Psoas muscle (tissue), 8 donors: ENCODE measurements at places on chromosomes 6 and 20. TPM values are rescaled to one million over a fixed set of nuclear protein-coding genes. Genes with fewer than 3 reads are reported as not detected.

DNA sequence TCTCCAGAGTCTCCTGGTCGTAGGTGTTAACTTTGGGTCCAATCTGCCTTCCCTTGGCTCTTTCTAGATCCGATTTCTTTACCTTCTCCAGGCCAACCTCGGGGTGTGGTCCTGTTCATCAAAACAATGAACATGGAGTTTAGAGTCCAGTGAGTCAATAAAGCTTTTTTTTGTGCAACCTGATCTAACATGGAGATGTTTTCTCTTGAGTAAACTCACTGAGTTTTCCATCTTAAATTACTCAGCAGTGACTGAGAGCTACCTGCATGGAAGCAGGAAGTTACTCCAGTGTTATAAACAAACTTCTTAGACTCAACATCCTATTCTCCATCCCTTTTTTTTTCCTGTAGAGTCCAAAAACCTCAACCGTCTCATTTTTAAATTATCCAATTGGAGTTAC lies 14.9 kb upstream of the SLC22A1 start:
- H3K4me3 ChIP-seq: no peak overlapping the region
- H3K4me1 ChIP-seq: no peaks in the 10 kb centered on the region
- H3K27me3 ChIP-seq: no peaks in the 10 kb centered on the region
- H3K27ac ChIP-seq: no peak overlapping the region
- H3K36me3 ChIP-seq: peaks cover 89% of the 10 kb centered on the region

- no peak for DNase-seq
- peaks cover 91% of the 10 kb centered on the region for H3K36me3 ChIP-seq
- no peak overlapping the region for H3K4me3 ChIP-seq
- no peaks in the 10 kb centered on the region for H3K27me3 ChIP-seq
- peaks cover 44% of the 10 kb centered on the region for H3K4me1 ChIP-seq
- no peak overlapping the region for H3K27ac ChIP-seq
Observed at GRCh38 chr20:440636-441035, 21.7 kb downstream of the TBC1D20 start.

DNA sequence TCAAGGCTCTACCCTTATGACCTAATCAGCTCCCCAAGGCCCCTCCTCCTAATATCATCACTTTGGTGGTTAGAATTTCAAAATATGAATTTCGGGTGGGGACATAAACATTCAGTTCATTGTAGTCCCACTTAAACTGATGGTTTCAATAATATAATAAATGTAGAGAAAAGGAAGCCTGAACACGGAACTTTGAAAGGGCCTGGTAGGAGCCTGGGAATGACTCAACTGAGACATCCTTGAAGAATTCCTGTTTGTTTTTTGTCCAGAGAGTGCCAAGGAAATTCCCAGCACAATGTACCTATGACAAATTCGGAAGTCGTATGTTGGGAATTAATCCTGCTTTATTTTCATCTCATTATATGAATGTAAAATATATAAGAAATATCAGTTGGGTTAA lies 457.9 kb downstream of the PLCB1 start:
- no peaks in the 10 kb centered on the region for H3K27me3 ChIP-seq
- no peak overlapping the region for H3K4me3 ChIP-seq

DNA sequence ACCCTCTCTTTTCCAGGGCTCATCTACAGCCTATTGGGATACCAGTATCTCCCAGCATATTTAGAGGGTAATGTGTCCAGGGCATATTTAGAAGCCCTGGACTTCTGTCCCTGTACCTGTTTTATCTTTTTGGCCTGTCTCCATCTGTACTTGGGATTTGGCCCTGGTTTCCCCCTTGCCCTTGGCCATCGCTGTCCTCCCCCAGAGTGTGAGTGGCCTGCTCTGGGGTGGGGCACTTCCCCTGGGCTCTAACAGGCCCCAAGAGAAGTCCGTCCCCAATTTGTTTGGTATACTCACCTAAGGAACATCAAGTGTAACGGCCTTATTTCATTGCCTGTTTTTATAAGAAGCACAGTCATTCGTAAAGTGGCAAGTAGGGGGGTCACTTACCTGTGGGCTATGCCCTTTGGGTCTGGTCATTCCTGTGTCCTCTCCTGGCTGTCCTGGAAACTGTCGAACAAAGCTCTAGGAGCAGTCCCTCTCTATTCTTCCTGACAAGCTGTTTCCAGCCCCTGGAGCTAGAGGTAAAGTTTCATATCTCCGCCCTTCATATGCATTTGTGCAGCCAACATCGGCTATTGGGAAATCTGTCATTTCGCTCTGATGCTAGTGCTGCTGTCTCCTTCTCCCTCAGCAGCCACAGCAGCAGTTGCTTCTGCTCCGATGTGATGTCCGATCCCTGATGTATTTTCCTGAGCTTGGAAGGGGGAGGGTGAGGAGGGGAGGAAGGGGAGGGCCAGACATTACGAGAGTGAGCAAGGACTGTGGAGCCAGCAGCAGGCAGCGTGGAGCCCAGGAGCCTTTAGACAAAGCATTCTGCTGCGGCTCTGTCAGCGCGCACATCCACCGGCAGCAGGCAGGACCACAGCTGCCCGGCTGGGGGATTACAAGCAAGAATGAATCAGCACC lies 83.4 kb downstream of the TCP11 start:
- peaks cover 5% of the 10 kb centered on the region for H3K36me3 ChIP-seq
- H3K4me3 ChIP-seq: no peak overlapping the region
- H3K27ac ChIP-seq: no peak overlapping the region
- peaks cover 5% of the 10 kb centered on the region for H3K4me1 ChIP-seq
- H3K27me3 ChIP-seq: no peaks in the 10 kb centered on the region

Gene TMEM217
- 0.47 TPM for total RNA-seq

DNA sequence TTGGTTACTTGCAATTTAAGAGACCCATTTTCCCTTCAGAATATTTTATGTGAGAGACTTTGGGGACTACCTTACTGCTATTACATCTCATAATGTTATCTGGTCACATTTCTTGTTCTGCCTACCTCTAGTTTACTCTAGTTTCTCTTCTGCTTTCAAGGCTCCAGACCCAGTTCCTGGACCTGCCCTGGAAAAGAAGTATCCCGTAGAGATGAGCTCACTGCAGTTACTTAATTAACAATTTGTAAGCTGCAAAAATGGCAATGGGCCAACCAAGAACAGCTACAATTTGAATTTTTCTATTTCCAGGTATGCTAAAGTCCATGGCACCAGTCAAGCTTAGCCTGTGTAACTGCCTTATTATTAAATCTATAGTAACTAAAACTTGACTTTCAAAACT lies 25.0 kb downstream of the TAB2 start:
- peaks cover 41% of the 10 kb centered on the region for H3K4me1 ChIP-seq
- H3K27me3 ChIP-seq: no peaks in the 10 kb centered on the region
- no peak overlapping the region for H3K4me3 ChIP-seq
- H3K36me3 ChIP-seq: no peaks in the 10 kb centered on the region
- H3K27ac ChIP-seq: no peak overlapping the region

DNA sequence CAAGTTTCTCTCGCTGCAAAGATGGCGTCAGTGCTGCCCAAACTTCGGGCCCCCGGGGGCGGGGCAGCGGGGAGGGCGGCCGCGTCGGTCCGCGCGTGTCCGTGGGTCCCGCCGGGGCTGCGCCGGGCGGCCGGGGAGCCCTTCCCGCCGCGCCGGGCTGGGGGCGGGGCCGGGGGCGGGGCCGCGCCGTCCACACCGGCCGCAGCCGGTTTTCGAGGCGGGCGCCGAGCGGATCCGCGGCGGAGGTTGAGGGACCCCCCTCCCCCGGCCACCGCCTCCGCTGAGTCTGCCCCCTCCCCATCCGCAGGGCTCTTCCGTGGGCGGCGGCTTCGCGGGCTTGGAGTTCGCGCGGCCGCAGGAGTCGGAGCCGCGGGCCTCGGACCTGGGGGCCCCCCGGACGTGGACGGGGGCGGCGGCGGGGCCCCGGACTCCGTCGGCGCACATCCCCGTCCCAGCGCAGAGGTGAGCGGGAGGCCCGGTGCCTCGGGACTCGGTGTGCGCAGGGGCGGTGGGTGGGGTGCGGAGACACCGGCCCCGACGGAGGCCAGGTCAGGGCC lies 572 bp downstream of the SLC2A4RG start:
- peaks cover 15% of the 10 kb centered on the region for H3K4me1 ChIP-seq
- H3K27me3 ChIP-seq: no peaks in the 10 kb centered on the region
- peak; percentile 80 for DNase-seq

Gene PPP1R3G
- total RNA-seq: 0.41 TPM

DNA sequence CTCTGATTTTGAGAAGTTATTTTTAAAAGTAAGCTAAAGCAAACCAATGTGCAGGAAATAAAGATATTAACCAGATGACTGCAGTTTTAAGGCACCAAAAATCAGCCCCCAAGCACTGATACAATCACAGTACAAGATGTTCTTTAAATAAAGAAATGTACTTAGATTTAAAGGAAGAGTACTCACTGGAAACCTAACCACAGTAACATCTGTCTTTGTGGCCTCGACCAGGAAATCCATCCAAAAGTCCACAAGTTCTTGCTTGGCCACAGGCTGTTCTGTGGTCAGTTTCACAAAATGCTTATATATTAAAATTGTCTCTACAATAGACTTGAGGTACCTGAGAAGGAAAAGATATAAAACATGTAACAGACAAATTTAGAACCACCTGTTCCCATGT lies 105.9 kb upstream of the MAP7 start:
- H3K27ac ChIP-seq: no peak overlapping the region
- no peaks in the 10 kb centered on the region for H3K36me3 ChIP-seq
- H3K27me3 ChIP-seq: no peaks in the 10 kb centered on the region
- H3K4me1 ChIP-seq: no peaks in the 10 kb centered on the region
- DNase-seq: no peak
- no peak overlapping the region for H3K4me3 ChIP-seq

DNA sequence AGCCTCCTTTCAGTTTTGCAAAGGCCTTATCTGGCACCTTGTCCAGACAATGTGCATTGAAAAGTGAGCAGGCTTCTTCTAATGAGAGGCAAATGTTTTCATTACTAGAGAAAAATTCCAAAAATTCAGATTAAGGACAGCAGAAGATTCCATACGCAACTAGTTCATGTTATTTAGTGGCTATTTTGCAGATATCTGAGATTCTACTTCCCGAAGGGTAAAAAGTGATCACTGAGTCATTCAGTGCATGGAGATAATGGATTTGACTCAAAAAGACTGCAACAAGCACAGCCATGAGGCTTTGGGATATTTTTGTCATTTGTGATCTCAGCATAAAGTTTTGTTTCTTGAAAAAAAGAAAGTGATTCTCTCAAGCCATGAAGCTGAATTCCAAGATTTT lies 29.9 kb downstream of the METTL24 start:
- no peak for DNase-seq
- H3K27ac ChIP-seq: no peak overlapping the region
- no peaks in the 10 kb centered on the region for H3K4me1 ChIP-seq
- H3K4me3 ChIP-seq: no peak overlapping the region
- H3K27me3 ChIP-seq: no peaks in the 10 kb centered on the region
- no peaks in the 10 kb centered on the region for H3K36me3 ChIP-seq

DNA sequence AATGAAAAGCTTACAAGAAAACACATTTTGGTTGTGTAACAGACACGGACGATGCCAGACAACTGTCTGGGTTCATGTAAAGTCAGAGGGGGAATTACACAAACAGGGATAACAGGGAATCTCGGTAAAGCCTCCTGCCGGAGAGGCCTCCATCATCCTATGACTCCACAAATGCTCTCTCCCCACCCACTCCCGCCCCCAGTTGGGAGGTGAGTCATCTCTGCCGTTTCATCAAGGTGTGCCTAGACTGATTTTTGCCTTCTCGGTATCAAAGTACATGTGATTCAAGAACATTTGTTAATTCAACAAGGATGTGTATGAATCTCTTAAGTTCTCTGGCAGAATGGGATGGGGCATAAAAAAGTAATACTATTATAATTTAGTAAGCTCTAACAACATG lies 304.9 kb upstream of the PRDM1 start:
- no peaks in the 10 kb centered on the region for H3K4me1 ChIP-seq
- no peak overlapping the region for H3K4me3 ChIP-seq
- peak overlapping the region; percentile 39 for H3K27ac ChIP-seq
- no peaks in the 10 kb centered on the region for H3K36me3 ChIP-seq
- no peaks in the 10 kb centered on the region for H3K27me3 ChIP-seq

DNA sequence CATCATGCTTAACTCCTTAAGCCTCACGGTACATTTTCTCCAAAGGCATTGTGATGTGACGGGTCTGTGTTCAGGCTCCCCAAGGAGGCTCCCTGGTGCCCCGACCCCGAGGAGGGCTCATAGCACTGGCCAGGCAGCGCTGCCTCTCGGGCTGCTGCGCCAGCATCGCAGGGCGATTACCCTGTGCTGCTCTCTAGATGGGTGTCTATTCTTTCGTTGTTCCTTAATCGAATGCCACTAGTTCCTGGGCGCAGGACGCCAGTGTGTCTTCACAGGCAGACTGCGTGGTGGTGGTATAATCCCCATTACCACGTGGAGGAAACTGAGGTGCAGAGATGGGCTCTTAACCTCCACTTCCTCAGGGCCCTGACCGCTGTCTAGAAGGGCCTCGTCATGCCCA lies 267.4 kb downstream of the CDH4 start:
- H3K4me1 ChIP-seq: no peaks in the 10 kb centered on the region
- no peak overlapping the region for H3K27ac ChIP-seq
- H3K4me3 ChIP-seq: no peak overlapping the region
- no peaks in the 10 kb centered on the region for H3K27me3 ChIP-seq

- H3K27ac ChIP-seq: no peak overlapping the region
- H3K27me3 ChIP-seq: no peaks in the 10 kb centered on the region
- no peak overlapping the region for H3K4me3 ChIP-seq
- no peaks in the 10 kb centered on the region for H3K36me3 ChIP-seq
- no peaks in the 10 kb centered on the region for H3K4me1 ChIP-seq
Observed at GRCh38 chr6:168393126-168393870, 47.7 kb upstream of the SMOC2 start.

DNA sequence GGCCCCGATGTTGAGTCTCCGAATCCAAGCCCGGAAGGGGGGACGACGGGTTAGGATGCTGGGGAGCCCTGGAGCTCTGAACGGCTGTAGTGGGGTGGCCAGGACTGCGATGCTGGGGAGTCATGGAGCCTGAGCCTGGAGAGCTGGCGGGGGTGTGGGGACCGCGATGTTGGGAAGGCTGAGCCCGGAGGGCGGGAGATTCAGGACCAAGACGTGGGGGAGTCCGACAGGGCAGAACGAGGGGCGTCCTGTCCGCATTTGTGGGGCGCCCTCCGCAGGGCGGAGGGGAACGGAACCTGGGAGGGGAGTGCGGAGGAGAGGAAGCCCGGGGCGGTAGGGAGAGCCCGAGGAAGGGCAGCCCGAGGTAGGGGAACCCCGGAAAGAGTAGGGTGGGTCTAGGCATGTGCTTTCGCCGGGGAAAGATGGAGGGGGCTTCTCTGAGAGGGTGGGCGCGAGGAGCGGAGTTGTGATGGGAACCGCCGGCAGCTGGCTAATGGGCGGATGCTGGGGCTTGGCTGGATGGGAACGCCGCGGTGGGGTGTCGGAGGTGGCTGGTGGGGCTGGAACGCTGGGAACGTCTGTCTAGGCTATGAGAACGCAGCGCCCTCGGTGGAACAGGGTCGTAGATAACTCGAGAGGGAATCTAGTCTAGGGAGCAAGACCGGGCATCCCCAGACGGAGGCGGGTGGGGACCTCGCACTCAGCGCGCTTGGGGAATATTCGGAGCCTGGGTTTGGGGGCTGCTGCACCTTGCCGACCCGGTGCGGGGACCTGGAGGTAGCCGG lies 684 bp downstream of the PAQR8 start:
- no peaks in the 10 kb centered on the region for H3K36me3 ChIP-seq
- H3K4me1 ChIP-seq: no peaks in the 10 kb centered on the region
- no peaks in the 10 kb centered on the region for H3K27me3 ChIP-seq
- peak overlapping the region; percentile 58 for H3K27ac ChIP-seq
- DNase-seq: peak; percentile 17
- peak overlapping the region; percentile 73 for H3K4me3 ChIP-seq

GRCh38 chr20:10611357-10611756 lies 62.4 kb downstream of the JAG1 start:
- no peaks in the 10 kb centered on the region for H3K4me1 ChIP-seq
- H3K27me3 ChIP-seq: no peaks in the 10 kb centered on the region
- no peak overlapping the region for H3K4me3 ChIP-seq
- H3K36me3 ChIP-seq: no peaks in the 10 kb centered on the region
